ENCODE measurements at places on chromosomes 2 and 18.

DNA sequence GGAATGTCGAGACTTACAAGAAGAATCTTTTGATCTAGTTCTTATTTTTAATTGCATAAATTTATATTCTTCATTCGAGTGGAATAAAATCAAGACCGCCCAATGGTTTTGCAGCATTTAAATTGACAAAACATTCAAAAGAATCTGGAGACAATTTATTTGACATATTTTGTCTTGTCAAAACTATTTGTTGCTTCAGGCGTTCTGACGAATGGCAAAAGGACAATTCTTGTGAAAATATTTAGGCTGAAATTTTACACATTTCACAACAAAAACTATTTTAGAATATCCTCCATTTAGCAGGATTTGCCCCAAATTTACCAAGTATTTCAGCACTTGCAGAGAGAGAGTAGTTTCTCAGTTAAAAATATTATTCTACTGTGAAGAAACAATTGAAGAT, 41.7 kb downstream of the PRKRA start:
- no peak for DNase-seq

- no peak for DNase-seq
These were observed 318.9 kb upstream of the TRIB2 start for GRCh38 chr2:12397854-12398253.

DNA sequence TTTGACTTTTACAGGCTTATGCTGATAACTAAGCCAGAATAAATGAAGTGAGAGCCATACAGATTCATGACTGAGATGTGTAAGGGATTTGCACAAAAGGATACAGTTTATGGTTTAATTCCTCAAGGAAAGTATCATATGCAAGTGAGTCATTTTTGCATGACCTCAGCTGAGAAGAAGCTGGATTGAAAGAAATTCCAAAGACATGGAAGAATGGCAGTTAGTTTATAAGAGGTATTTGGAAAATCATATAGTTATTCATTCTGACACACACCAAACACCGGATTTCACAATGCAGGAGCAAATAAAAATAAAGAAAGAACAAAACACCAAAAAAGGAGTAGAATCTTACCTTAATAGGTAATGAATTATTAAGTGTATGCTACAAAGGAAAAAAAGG, 83.2 kb upstream of the RND3 start:
- DNase-seq = no peak

DNA sequence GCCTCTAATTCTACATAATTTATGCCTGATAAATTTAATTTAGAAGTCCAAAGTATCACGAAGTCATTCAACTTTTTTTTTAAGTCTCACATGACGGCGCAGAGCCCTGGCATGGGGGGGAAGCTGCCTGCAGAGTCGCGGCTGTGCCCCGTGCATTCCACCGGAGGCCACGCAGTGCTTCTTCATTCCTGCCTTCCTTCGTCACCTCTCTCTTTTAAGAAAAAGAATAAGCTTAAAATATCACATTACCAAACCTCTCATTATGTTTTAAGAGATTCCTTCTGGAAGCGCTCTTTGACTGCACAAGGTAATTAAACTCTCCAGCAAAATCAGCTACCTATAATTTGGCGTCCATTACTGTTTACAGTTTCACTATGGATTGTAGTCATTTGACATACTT, 20.3 kb upstream of the KIDINS220 start:
- DNase-seq = no peak

DNA sequence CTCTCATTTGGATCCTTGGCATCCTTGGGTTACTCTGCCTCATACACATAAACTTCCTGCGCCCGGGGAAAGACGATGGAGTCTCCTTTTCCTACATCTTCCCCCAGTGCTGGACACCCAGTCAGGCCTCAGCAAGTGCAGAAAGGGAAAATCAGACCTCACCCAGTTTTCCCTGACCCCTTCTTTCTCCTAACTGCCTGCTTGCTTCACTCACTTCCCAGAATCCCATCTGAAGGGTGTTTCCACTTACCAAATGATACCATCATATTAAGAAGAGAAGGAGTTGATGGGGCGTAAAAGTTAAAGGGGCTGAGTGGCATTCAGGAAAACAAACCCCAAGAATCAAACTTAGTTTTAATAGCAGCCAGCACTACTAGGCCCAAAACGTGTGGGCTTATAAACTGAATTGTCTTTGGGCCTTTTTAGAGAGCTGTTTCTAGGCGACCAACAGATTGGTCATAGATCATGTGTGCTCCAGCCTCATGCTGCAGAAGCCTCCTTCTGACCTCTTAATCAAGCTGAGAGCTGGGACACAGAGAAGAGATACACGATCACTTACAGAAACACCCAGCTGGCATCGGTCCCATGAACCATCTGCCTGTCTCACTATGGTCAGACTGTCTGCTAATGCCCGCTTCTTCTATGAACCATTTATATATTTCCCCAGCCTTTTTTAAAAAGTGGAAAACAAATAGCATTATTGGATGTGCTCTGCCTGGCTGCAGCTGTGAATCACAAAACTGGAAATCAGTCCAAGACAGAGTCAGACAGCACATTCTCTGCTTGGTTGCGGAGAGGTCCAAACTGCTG, 165.7 kb upstream of the SLC14A2 start:
- DNase-seq = no peak

- no peak for DNase-seq
These were observed 114.8 kb downstream of the MBD5 start for GRCh38 chr2:148135705-148136104.

DNA sequence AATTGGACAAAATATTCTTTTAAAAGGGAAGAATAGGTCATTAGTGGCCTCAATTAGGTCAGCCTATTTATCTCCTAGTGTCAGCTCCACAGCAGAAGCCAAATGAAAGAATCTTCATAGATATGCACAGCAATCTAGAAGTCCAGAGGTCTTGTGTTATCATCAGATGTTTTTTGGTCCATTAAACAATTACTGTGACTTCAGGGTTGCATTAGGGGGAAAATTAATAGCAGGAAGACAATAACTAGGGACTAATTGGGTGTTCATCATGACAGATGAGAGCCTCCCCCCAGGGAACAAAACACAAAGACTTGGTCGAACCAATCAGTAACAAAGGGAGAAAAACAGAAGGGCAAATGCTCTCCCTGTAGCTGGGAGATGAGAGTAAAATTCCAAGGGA, 264.7 kb downstream of the PTH2R start:
- peak; percentile 88 for DNase-seq

DNA sequence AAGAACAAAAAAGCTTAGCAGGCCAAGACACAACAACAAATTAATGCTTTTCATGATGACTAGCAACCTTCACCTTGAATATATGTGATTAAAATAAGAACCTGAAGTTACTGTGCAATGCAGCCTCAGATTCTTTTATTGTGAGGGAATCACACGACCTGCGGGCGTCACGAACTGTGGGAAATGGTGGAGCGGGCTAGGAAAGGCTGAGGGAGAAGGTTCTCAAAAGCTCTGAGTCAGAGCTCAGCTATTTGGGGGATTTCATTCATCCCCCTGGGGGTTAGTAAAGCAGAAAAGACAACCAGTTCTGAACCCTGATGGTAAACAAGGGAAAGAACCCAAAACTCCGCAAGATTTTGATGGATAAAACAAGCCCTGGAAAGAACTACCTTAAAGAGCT, 89.3 kb upstream of the NCKAP5 start:
- no peak for DNase-seq

GRCh38 chr2:29213888-29214291, 98.7 kb downstream of the CLIP4 start:
- DNase-seq = no peak

DNA sequence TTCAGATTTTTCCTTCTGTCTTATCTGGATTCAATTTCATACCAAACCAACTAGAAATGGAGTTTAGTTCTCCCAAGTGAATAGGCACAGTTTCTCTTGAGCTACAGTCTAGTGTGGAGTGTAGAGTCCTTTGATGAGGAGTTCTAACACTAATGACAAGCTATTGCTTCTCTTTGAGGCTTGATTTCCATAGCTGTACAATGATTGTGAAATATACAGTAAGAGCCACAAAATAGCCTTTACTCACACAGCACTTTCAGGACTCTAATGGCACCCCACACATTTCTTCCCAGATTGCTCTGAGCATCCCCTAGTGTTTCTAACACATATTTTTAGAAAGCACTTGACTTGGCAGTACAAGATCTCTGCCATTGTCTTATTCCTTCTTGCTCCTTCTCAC, 153.3 kb downstream of the LRRTM1 start:
- no peak for DNase-seq

DNA sequence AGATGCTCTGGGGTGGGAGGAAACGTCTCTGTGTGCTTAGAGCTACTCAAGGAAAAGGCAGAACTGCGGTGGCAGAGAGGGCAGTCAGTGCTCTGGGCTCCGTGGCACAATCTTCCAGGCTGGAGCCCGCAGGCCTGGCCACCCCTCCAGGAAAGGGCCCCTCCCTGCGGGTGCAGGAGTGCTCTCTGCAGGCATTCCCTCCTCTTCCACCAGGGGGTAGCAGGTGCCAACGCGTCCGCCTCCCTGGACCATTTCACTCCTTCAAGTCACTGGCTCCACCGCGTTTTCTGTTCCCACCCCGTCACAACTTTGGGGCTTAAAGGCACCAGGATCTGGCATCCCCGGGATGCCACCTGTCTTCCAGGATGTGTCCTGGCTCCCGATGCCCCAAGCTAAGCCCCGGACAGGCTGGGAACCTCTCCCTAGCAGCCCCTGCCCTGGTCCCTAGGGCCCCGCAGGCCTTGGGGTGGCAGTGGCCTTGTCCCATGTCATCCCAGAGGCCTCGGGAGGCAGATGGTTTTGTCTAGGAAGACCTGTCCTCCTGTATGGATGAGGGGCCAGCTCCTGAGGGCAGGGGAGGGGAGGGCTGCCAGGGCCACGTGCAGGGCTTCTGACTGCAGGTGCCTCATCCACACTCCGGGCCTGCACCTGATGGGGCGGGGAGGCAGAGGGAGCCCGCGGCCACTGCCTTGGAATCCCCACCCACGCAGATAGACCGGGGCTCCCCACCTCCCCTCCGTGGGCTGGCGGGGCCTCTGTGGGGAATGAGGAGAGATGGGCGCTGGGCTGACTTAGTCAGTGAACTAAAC, 26.4 kb downstream of the KCNIP3 start:
- DNase-seq = peak; percentile 7

DNA sequence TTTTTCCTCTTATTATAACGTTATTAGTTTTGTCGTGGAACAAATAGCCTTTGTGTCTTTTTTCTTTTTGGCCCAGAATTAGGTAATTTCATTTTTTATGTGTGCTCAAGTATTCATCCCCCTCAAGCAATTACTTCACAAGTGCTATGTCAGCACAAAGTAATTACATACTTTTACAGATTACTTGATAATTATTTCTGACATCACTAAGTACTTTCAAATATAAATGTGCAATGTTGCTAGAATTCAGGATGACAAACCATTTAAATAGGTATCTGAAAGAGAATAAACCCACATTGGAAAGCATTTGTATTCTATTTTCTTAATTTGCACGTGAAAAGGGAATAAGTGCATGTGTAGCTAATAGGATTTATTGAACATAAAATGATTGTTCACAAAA, 238.2 kb downstream of the CDH7 start:
- no peak for DNase-seq

DNA sequence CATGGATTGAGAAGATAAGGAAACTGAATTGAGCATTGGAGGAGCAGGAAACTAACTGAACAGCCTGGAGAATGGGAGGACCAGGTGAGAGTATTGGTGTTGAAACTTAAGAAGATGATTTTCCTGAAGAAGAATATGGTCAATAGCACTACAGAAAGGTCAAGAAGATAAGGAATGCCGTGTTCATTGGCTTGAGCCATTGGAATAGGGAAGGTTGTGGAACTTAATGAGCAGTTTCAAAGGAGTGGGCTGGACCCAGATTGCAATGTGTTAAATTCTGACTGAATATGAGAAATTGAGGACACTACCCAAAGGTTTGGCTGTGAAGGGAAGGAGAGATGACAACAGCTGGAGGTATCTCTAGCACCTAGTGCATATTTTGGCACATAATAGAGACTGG, 19.0 kb downstream of the KCMF1 start:
- no peak for DNase-seq
